NCI-H2227 treated with DMSO at 0.1 percent for 48 hours (cell line): ENCODE measurements at places on chromosomes 11 and 22.
A peak's percentile ranks its signal among the peaks of the same experiment; 100 is the strongest.

DNA sequence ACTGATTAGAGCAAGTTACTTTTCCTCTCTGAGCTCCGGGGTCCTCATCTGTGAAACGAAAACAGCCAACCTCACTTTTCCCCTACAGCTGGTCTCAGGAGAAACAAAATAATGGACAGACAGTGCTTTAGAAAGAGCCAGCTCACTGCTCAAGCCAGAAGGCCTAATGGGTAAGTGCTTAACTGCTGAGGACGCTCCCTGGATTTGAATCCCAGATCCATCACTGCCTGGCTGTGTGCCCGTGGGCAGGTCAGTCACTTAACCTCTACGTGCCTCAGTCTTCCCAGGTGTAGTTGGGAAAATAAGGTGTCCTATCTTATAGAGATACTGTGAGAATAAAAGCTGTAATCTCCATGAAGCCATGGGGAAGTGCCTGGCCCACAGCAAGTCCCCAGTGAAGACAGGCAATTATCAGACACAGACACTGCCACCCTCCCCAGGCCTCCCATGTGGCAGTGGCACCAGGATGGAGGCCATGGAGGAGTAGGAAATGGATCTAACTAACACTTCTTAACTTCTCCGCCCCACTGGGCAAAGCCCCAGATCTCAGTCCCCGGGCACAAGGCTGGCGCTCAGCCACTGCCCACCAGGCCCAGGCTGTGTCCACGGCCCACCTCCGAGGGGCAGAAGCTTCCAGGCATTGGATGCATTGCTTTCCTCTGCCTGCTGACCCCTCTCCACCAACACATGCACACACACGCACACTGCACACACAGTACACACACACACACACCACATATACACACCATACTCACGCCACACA is 9.2 kb downstream of the TP53I11 start:
- no peak for DNase-seq

- DNase-seq, result no peak
These were observed 25.2 kb upstream of the FGF3 start for GRCh38 chr11:69844396-69844795.

DNA sequence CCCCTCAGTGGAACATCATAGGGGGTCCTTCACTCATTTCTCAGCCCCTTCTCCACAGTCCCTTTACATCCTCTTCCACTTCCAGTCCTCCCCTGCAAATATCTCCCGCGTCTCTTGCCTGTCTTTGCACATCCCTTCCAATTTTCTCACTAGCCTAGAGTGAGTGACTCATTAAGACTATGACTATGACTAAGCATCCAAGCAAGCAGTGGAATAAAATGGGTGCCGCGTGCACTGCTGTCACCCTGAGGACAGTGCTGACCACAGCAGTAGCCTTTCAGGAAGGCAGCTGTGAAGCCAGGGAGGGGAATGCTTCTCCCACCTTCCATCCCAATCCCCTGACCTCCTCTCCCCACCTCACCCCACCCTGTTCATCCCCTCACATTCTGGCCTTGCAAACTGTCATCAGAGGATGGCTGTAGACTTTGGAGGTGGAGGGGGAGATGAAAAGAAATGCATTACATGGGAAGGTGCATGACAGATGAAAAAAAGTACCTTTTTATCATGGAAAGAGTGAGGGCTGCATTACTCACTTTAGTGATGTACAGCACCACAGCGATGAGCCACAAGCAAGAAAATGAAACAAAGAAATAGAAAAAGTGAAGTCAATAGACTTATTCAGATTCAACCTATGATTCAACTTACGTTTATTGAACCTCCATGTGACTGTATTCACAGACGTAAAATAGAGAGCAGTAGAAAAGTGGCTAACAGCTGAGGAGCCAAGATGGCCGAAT is 948.2 kb downstream of the NTM start:
- no peak for DNase-seq

- peak; percentile 72 for DNase-seq
These were observed 78.4 kb upstream of the TP53I11 start for GRCh38 chr11:45028911-45029682.

GRCh38 chr11:64040684-64041322 is 5.1 kb downstream of the FLRT1 start:
- peak; percentile 52 for DNase-seq

- no peak for DNase-seq
These were observed 99.4 kb downstream of the ZBTB16 start for GRCh38 chr11:114158886-114159285.

DNA sequence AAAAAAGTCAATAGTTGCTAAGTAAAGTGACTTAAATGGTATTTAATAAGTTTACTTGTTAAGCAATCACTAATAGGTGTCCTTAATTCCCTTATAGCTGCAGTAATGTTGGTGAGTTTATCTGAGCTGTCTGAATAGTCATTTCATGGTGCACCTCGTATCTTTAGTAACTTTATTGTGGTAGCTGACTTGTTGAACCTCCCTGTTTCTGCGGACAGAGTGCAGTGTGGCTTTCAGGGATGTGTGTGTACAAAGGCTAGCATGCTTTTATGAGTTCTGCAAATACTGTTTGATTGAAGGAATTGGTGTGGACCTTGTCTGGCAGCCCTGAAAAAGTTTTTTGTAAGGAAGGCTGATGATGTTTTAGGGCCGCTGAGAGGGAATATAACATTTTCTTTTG is 2.6 kb downstream of the ZNRF3 start:
- DNase-seq, result no peak

- no peak for DNase-seq
These were observed 54.7 kb upstream of the LYVE1 start for GRCh38 chr11:10622957-10623791.

DNA sequence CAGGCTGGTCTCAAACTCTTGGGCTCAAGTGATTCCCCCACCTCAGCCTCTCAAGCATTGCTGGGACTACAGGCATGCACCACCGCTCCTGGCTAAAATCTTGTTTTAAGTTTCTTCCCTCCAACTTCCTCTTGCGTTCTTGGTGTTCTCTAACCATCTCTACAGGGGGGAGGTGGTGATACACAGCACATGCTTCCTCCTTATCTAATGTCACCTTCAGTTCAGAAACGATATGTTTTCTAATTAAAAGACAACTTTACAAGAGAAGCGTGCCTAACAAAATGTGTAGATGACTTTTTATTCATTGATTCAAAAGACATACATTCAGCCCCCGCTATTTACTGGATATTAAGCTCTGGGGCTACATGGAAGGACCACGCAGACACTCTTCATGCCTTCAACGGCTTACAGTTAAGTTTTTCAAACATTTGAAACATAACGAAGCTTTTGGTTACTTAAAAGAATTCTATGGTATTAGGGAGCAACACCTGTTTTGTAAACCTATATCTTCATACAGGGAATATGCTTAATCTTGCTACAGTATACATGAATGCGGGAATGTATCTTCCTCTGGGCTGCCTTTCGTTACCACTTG is 933 bp upstream of the DLAT start:
- no peak for DNase-seq

DNA sequence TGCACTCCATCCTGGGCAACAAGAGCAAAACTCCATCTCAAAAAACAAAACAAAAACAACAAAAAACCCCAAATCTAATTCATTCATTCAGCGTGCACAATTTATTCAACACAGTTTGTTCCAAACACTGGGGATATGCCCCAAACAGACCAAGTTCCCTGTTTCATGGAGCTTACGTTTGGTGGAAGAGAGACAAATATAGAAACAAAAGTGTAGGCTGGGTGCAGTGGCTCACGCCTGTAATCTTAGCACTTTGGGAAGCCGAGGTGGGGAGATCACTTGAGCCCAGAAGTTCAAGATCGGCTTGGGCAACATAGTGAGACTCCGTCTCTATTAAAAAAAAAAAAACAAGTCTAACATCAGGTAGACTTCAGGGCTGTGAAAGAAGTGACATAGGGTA is 52.4 kb downstream of the PTPRJ start:
- DNase-seq, result no peak

- no peak for DNase-seq
These were observed 288.0 kb upstream of the CHORDC1 start for GRCh38 chr11:90510839-90511238.

DNA sequence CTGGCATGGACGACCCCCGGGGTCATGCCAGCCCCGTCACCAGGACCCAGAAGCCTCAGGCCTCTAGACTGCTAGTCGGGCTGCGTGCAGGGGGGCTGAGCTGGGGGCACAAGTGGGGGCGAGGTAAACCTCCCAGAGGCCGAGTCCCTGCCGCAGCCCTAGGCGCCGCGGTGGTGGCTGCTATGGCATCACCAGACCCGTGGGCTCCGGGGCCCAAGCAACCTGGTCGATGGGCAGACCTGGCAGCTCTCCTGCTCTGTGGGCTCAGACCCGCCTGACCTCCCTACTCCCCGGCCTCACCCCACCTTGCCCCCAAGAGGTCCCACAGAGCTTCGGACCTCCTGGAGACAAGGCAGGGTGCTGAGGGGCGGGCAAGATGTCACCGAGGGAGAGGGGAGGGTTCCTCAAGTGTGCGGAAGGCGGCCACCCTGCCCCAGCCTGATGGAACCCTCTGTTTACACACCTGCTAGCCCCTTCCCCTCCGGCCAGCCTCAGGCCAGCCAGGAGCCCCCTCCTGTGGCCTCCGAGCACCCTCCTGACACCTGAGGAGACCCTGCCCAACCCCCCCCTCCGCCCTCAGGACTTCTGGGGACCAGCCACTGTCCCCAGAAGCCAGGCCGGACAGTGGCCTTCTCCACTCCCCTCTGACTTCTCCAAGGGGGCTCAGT is 9.4 kb downstream of the IGF2 start:
- DNase-seq, result no peak

- no peak for DNase-seq
These were observed 210.5 kb downstream of the FAM181B start for GRCh38 chr11:82523141-82523540.

DNA sequence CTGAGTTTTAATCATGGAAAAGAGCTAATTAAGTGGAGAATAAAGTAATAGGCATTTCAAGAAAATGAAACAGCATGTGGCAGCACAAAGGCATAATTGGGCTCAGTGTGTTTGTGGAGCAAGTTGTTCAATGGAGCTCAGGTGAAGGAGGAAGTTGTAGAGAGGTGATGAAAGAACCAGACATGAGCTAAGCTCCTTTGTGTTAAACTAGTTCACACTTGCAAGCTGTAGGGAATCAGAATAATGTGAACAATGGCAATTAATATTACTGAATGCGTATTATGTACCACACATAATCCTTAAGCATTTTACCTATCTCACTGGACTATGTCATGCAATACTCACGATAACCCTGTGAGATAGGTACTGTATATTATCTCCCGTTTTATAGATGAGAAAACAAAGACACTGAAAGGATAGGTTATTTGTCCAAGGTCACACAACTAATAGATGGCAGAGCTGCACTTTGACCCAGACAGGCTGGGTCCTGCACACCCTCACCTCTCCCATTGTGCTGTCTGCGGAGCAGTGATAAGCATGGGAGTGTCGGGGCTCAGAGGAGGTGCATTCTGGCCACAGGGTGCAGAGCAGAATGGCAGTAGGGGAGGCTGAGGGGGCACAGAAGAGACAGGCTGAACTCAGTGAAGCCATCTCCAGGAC is 8.9 kb downstream of the OLFML1 start:
- no peak for DNase-seq

DNA sequence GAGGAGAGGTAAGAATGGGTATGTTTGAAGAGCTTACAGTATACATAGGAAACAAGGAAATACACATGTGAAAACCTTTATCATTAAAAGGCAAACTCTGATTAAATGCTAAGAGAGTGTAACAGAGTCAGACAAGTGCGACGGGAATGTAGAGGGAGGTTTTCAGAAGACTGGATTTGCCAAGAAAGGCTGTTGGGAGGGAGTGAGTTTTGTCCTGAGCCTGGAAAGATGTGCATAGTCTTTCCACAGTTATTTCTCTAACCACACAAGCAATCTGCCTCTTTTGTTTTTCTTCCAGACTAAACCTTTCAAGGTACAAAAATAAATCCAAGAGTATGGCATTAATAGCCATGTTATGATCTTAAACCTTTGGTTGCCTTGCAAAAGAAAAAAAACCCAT is 170.9 kb downstream of the KIRREL3 start:
- DNase-seq, result no peak

GRCh38 chr11:131025020-131025419 is 108.7 kb upstream of the SNX19 start:
- peak; percentile 29 for DNase-seq

DNA sequence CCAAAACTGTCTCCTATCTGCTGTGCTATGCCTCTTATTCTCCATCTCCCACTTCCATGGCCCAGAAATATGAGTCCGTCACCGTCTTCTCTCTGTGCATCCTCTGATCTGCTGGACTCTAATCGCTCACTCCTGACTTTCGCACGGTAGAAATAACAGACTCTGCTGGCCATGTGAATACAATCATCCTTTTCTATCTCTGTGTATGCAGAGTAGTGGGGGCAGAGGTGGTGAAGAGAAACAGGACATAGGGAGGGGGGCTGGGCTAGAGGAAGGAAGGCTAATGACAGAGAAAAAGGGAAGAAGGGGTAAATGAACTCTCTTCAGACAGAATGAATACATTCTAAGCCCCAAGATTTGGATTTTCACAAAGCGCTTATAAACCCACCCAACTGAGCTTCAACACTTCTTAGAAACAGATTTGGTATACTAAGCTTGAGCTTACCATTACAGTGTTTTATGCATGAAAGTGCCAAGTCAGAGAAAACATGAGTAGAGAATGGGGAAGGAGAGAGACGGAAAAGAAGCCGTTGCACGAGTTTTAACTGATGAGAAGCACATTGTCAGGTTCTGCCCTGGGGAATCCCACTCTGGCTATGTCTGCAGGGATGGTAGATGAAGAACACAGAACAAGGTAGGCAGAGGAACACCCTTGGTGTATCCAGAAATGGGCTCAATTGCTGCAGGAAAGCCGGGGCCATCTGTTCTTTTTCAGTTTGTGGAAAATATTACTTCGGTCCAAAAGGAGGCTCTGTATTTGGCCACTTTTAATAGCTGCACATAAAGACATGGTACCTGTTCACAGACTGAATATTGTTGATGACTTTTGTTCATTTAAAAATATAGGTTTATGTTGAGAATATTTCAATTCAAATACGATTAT is 324.7 kb downstream of the ETS1 start:
- no peak for DNase-seq

- DNase-seq, result no peak
These were observed 161.3 kb upstream of the UBASH3B start for GRCh38 chr11:122494221-122494620.

GRCh38 chr11:119885067-119885466 is 156.1 kb upstream of the NECTIN1 start:
- DNase-seq, result no peak

GRCh38 chr11:13761716-13762115 is 93.2 kb downstream of the FAR1 start:
- DNase-seq, result no peak

- DNase-seq, result no peak
These were observed 26.4 kb upstream of the PANX2 start for GRCh38 chr22:50144005-50144614.

- DNase-seq, result no peak
These were observed 440.5 kb downstream of the MIAT start for GRCh38 chr22:27097933-27098332.

GRCh38 chr11:112612250-112612849 is 348.9 kb upstream of the NCAM1 start:
- DNase-seq, result peak; percentile 4

DNA sequence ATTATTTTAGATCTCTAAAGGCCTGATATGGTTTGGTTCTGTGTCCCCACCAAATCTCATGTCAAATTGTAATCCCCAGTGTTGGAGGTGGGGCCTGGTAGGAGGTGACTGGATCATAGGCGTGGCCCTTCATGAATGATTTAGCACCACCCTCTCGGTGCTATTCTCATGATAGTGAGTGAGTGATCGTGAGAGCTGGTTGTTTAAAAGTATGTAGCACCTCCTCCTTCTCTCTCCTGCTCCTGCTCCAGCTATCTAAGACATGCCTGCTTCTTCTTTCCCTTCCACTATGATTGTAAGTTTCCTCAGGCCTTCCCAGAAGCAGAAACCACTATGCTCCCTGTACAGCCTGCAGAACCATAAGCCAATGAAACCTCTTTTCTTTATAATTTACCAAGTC is 114.1 kb downstream of the SERGEF start:
- no peak for DNase-seq
